Hippocampal formation (tissue), 2 donors: ENCODE measurements at places on chromosomes 4 and X.

DNA sequence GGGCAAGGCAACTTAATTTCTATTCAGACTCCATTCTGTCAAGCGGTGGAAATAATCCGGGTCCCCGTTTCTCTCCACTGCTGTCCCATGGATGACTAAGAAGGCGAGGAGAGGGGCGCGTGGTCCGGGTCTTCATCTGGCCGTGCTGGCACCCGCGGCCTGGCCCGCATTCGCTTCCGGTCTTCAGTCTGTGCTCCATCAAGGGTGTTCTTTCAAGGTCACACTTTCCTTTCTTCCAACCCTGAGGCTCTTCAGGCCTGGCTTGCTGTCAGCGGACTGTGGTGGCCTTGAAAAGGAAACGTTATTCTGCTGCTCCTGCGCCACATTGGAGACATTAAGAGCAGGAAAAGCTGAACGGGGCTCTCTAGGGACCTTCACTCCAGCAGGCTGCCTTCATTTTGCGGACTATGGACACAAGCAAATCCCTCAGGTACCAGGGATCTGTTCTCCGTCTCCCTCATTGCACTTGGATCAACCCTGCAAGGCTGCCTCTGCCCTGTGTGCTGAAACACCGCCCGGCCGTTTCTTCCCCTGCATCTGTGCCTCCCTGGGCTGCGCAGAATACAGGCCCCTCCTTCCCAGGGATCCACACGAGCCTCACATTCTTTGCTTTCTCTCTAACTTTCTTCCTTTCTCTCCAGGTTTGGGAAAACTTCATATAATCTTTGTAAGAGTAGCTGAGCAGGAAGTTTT lies 5.7 kb upstream of the SLC25A4 start:
- DNase-seq, result no peak

GRCh38 chr4:139643042-139643895 lies 22.4 kb upstream of the MGST2 start:
- DNase-seq, result no peak

DNA sequence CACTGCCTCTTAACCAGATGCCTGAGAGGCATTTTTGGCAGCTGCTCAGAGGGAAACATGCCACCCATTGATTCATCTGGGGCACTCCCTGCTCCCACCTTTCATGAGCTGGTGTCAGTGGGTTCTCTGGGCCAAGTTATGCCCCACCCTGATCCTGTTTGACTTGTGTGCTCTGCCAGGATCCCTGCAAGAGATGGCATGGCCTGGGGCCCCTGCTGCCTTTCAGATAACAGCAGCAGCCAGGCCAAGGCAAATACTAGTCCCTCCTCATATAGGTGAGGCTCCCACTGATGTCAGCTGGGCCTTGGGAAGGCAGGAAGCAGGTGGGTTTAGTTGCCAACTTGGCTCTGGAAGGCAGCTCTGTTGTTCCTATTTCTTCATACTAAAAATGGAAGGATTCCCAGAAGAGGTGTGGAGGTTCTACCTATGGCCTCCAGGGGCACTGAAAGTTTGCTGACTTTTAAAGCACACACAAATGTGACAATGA lies 192.9 kb upstream of the RBPJ start:
- no peak for DNase-seq

GRCh38 chrX:56563231-56564161 lies at the start of gene UBQLN2:
Gene UBQLN2, plus strand, starts transcription at chrX:56563627. Its CDS starts 247 bp downstream, at chrX:56563874.
- DNase-seq, result peak; percentile 52

GRCh38 chrX:11724122-11725017 lies 33.7 kb upstream of the MSL3 start:
- DNase-seq, result peak; percentile 2

- DNase-seq, result no peak
Observed at GRCh38 chr4:156725257-156725656, 246.3 kb downstream of the PDGFC start.

GRCh38 chrX:120604361-120604782 lies 471 bp downstream of the MCTS1 start:
- DNase-seq, result no peak

- DNase-seq, result peak; percentile 16
Observed at GRCh38 chr4:2837904-2838496, 5.6 kb upstream of the ADD1 start.

DNA sequence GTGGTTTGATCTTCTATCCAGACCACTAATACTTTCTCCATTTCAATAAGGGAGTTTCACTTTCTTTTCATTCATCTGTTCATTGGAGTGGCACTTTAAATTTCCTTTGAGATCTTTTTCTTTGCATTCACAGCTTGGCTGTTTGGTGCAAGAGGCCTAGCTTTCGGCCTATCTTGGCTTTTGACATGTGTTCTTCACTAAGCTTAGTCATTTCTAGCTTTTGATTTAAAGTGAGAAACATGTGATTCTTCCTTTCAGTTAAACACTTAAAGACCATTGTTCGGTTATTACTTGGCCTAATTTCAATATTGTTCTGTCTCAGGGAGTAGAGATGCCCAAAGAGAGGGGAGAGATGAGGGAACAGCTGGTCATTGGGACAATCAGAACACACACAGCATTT lies 24.3 kb downstream of the CXCL13 start:
- DNase-seq, result no peak

- DNase-seq, result no peak
Observed at GRCh38 chrX:82163701-82164100, 961.8 kb downstream of the SH3BGRL start.

DNA sequence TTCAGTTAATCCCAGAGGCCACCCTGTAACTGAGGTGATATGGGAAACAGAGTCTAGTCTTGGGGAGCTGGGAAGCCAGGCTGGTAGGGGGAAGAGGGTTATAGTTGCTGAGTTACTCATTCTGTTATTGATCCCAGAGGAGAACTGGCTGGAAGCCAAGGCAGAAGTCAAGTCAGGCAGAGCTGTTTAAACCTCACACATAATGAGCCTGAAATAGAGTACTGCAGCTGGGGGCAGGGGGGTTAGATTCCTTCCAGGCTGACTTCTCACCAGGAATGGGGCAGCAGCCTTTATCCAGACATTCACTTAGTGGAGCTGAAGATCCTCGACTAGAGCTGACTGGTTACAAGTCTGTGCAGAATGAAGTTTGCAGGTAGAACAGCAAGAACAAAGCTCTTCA lies 144.9 kb downstream of the C4orf33 start:
- DNase-seq, result no peak

DNA sequence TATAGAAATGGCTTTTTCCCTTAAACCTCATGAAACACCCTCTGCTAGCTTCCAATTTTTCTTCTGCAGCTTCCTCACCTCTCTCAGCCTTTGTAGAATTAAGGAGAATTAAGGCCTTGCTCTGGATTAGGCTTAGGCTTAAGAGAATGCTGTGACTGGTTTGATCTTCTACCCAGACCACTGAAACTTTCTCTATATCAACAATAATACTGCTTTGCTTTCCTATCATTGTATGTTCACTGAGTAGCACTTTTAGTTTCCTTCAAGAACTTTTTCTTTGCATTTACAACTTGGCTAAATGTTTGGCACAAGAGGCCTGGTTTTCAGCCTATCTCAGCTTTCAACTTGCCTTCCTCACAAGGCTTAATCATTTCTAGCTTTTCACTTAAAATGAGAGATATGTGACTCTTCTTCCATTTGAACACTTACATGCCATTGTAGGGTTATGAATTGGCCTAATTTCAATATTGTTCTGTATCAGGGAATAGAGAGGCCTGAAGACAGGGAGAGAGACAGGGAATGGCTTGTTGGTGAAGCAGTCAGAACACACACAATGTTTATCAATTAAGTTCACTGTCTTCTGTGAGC lies 28.2 kb downstream of the TMEM154 start:
- DNase-seq, result no peak

DNA sequence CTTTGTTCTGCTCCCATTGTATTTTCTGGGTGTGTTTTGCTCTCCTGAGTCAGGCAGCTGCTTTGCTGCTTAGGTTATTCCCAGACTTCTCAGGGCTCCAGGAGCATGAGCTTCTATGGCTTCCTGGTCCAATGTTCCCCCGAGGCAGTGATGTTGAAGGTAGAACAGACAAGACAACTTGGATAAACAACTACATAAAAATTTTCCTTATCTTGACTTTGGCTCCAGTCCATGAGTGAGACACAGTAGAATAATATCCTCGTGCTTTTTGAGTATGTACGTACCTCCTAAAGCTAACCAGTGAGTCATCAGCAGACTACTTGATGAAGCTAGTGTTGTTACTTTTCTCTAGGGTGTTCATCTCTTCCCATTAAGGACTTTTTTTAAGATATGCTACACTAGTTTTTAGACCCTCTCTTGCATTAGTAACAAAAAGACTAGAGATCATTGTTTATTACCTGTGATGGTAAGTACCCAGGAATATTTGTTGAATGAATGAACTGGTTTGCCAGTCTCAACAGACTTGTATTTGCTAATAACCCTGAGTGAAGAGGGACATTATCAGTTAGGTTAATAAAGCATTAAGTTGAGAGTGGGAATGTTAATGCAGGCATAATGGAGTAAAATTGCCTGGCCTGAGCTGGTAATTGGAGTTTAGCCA lies 131.9 kb downstream of the FHIP1A start:
- no peak for DNase-seq

DNA sequence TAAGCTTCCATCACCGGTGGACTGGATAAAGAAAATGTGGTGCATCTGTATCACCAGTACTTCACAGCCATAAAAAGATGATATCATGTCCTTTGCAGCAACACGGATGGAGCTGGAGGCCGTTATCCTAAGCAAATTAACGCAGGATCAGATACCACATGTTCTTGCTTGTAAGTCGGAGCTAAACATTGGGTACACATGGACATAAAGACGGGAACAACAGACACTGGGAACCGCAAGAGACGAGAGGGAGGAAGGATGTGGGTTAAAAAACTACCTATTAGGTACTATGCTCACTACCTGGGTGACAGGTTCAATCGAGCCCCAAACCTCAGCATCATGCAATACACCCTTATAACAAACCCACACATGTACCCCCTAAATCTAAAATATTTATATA lies 16.3 kb upstream of the IDS start:
- no peak for DNase-seq

GRCh38 chr4:125650557-125650956 lies 335.8 kb downstream of the FAT4 start:
- no peak for DNase-seq

DNA sequence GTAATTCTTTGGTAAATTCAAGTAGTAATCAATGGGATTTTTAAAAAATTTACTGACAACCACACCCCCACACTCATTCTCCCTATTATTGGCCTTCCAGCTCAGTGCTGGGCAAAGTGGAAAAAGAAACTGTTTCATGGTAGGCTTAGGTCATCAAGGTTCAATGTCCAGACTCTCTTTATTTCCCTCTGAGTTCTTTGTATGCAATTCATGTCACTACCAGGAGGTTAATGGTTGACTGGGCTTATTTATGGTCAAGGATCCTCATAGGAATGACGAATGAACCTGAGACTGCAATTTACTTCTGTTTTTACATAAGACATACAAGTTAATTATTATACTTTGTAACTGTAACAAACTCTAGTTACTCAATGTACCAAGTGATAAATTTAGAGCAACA lies 403.2 kb downstream of the KLHL13 start:
- no peak for DNase-seq

- DNase-seq, result no peak
Observed at GRCh38 chrX:40097141-40097503, 636 bp downstream of the BCOR start.

DNA sequence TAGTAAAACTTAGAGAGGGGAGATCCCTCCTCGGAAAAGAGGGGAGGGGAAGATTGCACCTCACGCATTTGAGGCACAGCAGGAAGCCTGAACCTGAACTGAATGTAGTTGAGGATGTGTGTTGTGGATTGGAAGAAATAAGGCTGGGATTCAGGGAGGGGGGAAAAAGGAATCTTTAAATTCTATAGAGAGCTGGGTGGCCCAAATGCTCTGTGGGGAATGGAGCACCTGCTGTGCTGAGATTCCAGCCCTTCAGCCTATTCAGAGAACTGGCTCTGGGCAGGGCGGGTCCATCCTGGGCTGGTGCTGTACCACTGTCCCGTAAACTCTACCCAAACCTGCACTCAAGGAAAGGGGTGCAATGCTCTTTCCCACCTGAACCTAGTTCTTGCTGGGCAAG lies 4.1 kb downstream of the FOXO4 start:
- no peak for DNase-seq

GRCh38 chr4:112093636-112094202 lies 51.5 kb upstream of the FAM241A start:
- no peak for DNase-seq

- DNase-seq, result peak; percentile 2
Observed at GRCh38 chrX:121308276-121308805, 260.9 kb downstream of the GLUD2 start.

GRCh38 chr4:140781596-140781995 lies 25.4 kb upstream of the TBC1D9 start:
- no peak for DNase-seq

- DNase-seq, result no peak
Observed at GRCh38 chr4:13905543-13905942, 278.0 kb upstream of the BOD1L1 start.

- no peak for DNase-seq
Observed at GRCh38 chr4:184064877-184065276, 152.8 kb downstream of the ENPP6 start.

- DNase-seq, result no peak
Observed at GRCh38 chr4:124097447-124097846, 615.1 kb downstream of the ANKRD50 start.

GRCh38 chr4:183621875-183622274 lies 37.1 kb downstream of the RWDD4 start:
- DNase-seq, result no peak

DNA sequence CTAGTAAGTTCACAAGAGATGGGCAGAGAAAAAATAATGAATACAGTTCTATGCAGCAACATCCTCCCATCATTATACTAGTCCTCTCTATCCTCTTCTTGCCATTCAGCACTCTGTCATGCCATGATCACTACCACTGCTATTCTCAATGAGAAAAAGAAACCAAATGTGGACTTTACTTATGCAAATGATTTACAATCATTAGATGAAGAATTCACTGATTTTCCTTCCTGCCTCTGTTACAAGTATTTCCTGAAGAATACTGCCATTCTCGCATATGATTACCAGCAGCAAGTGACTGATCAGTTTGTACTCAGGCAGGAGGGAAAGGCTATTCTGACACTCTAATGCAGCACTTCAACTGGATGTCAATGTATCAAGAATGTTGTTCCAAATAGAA lies 50.3 kb downstream of the WDFY3 start:
- DNase-seq, result no peak

DNA sequence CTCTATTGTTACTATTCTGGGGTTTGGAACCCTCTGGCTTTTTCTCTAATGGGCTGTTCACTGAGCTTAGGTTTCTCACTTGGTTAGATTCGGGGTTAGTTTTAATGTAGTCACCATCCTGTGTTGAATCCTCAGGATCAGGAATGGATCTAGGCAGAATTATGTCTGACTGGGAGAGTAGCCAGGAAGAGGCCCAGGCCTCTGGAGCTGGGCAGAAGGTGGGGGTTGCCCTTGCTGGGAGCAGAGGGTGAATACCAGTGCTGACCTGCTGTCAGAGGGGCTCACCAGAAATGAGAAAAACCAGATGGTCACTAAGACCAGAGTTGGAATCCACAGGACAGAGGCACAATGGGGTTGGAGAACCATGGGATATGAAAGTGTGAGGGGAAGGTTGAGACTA lies 126.6 kb upstream of the SLC4A4 start:
- no peak for DNase-seq

DNA sequence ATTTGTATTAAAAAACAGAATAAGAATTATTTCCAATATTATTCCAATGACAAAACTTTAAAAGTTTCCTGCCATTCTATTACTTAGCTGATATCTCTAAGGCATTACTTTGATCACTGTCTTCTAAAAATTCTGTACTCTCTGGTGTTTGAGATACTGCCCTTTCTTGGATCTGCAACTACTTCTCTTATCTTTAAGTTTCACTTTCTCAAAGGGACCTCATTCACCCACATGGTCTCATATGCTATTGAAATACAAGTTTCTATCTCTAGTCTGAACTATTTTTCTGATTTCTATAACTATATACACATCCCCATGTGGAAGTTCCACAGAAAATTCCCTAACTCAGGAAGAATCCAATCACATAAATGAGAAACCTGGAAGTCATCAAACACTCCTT lies 22.2 kb downstream of the TMPRSS11E start:
- DNase-seq, result no peak
